ENCODE measurements at places on chromosomes 2 and 18.

GRCh38 chr2:130846686-130847375 lies 10.1 kb downstream of the ARHGEF4 start:
- DNase-seq = no peak

- no peak for DNase-seq
Observed at GRCh38 chr18:56542476-56542875, 95.9 kb downstream of the TXNL1 start.

DNA sequence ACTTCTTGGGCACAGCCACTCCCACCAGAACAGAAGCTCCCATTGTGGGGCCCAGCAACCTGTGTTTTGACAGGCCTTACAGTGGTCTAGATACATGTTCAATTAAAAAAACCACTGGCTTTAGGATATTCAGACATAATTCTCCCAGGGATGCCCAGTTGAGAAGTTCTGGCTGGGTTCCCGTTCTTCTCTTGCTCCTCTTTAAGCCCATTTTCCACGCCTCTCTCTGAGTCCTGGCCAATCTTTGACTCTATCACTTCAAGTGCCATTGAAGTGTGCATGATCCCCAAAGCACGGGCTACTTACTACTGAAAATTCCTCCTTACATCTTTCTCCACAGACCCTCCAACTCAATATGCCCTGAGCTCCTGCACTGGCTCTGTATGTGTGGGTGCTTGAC lies 17.5 kb upstream of the SULT1C3 start:
- DNase-seq = no peak

GRCh38 chr2:119253760-119254600 lies 30.3 kb downstream of the STEAP3 start:
- no peak for DNase-seq

DNA sequence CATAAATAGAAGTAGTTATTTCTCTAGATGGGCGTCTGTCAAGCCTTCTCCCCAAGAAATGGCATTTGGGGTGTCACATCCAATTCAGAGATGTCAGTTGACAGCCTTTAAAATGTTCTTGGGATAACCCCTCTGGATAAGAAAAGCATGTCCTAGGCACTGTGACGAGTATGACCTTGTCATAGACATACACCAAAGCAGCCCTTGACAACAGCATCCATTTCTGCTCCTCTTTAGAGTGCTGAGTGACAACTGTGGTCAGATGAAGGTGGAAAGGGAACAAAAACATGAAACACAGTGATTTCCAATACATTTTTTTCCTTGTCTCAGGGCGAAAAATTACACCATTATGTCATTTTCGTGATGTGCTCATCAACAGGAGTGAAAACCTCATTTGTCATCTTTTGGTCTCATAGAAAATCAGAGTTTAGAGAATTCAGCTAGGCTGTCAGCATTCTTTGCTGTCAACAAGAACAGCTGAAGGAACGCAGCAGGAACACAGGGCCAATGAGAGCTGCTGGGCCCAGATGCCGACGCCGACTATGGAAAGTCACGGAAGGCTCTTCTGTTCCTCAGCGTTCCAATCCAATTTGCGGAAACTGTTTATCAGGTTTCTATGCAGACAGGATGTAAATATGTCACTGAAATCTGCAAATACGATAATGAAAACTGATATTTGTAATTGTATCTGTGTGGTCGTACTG lies 193.2 kb downstream of the ICOS start:
- no peak for DNase-seq
